Stimulated activated CD4-positive, alpha-beta T cell treated with anti-CD3 and anti-CD28 coated beads, Interleukin-1b, Interleukin-23, amount 100 ng/mL, for 1 hour (primary cell): ENCODE measurements at places on chromosomes 12 and 14.

DNA sequence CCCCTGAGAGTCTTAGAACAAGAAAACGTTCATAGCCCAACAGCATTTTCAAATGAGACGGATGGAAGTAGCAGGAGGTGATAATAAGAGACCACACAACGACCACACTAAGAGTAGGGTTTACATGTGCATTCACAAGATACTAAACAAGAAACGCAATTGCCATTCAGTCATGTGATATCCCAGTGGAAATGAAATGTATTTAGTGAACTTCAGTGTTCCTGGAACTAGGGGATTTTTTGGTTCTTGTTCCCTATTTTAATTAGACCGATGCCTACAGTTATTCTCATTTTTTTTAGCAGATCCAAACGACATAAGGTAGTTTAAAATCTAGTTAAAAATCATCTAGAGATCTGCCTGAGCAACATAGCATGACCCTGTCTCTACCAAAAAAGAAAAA lies 150.0 kb downstream of the GPR65 start:
- no peak for DNase-seq

DNA sequence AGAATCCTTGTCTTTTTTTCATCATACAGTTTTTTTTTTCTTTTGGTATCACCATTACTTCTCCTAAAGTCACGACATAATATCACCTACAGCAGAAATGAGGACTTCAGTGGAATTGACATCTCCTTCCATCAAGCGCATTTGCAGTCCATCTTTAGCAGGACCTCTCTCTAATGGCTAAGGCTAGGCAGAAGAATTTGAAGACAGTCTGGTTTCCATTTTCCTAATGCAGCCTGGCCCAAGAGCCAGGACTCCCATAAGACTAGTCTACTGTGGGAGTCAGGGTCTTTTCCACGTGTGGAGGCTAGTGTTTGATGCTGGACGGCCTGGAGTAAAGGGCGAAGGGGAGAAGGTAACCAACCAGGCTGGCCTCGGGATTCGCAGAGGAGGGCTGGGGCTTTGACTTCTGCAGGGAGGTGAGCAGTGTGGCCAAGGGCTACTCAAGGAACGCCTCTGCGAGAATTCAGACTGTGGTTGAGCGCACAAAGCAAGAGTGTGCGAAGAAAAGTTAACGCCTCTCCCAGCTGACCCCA lies 769 bp upstream of the ZNF740 start:
- no peak for DNase-seq

DNA sequence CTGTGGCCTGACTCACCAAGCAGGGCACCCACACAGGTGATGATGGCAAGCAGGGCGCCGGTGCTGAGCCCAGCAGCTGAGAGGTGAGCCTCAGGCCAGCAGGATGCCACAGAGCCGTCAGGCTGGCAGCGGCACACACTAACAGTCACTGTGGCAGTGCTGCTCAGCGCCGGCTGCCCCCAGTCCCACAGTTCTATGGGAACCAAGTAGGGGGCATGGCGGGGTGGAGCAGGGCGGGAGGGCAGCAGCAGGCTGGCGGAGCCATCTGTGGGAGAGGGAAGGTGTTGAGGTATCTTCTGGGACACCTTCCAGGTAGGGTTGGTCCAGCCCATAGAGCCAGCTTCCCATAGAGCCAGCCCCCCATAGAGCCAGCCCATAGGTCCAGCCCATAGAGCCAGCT lies 7.0 kb downstream of the PSMB11 start:
- no peak for DNase-seq

DNA sequence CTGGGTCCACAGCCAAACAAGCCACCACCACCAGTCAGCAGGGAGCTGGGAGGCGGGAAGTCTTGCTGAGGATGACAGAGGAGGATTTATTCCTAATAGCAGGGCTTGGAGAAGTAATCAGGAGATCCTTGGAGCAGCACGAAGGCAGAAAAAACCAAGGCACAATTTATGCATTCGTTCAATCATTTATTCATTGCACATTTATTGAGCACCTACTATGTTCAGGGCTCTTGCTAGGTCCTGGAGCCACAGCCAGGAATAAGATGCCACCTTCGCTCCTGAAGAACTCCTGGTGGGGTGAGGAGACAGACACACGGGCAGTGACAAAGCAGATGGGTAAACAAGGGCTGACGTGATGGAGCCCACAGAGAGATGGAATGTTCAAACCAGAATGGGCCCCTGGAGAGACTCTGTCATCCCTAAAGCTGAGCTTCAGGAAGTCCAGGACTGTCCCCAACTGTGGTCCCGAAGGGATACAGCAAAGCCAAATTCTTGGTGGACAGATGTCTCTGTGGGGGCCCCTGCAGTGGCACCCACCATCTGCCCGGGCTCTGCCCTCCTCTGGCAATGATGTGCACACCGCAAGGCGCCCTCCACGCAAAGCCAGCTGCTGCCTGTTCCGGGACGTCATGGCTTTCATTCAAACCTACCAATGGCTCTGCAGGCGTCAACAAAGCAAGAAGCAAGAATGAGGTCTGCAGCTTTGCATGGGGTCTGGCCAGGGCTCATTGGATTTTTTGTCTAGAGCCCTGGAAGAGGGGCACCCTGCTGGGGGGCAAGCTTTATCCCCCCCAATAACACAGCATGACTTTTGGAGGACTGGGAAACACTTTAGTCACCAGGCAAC lies 3.0 kb upstream of the TESC start:
- no peak for DNase-seq

DNA sequence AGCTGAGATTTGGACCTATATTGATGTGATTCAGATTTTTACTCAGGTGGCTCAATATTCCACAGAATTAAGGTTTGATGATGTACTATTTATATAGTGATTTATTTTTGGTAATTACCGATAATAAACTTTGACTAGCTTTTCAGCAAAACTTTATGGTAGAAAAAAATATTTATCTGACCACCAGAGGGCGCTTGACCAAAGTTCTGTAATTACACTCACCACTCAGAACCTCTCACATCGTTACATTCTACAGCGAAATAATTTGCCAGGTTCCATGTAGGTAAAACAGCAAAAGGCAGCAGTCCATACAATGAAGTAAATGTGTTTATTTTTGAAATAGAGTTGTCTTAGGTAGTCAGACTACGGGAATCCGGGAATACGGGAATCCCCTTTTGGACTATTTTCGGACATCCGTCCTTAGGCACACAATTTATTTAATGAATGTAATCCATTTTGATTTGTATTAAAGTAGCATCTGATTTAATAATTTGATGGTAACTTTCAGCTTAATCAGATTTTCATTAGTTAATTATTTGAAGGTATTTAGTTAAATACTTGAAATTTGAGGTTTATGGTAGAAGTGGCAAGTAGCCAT lies 143.0 kb upstream of the DDHD1 start:
- no peak for DNase-seq

DNA sequence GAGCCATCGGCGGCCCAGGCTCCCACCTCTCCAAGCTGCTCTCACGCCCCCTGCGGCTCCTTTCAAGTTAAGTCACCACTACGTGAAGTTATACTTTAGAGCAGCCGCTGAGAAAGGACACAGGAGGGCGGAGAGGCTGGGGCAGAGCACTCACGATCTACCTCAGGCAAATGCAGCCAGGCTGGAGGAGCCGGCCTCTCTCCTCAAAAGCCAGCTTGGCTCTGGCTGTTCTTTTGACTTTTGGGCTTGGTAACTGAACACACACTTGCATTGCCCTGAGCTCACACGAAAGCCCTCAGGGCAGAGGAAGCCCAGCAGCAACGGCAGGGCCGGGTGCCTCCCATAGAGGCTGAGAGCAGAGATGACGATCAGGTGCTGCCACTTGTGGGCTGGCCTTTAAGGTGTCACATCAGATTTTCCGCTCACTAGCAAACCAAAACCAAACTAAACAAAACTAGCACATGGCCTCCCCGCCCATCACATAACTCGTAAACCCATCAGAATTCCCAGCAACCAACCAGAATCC lies 75.2 kb downstream of the PITPNM2 start:
- peak; percentile 34 for DNase-seq

GRCh38 chr12:44021471-44021971 lies 185.6 kb downstream of the TMEM117 start:
- no peak for DNase-seq

DNA sequence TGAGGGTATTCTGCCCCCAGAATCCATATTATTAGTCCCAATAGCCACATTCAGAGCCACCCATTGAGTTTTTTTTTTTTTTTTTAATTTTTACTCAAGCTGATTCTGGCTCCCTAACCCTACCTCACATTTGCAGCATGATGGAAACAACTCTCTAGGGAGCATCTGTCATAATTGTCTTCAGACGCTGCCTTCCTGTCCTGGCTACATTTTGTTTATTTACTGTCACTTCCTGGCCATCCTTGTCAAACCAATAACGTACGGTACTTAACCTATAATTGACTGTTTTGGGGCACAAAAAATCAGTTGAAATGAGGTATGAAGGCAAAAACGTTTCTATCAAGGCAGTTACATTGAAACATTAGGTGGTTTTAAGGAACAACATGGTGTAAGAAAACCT lies 2.1 kb downstream of the GLIPR1 start:
- DNase-seq, result no peak

DNA sequence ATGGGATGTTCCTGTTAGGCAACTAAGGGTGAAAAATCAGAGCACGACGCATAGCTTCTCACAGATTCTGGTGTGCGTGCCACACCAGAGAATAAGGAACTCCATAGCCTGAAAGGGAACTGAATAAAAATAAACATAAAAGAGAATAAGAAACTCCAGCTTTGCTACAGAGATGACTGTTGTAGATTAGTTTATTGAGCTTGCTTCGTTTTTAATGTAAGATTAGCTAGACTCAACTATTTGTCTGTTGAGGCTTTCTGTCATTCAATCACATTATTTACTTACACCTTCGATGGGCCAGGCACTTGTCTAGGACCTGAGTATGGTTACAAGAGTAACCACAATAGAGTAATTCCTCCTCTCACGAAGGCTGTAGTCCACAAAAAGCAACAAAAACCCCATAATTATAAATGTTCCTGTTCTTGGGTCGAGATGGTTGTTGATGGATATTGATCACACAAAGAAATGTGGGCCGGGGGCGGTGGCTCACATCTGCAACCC lies 807 bp upstream of the ZCCHC8 start:
- no peak for DNase-seq

DNA sequence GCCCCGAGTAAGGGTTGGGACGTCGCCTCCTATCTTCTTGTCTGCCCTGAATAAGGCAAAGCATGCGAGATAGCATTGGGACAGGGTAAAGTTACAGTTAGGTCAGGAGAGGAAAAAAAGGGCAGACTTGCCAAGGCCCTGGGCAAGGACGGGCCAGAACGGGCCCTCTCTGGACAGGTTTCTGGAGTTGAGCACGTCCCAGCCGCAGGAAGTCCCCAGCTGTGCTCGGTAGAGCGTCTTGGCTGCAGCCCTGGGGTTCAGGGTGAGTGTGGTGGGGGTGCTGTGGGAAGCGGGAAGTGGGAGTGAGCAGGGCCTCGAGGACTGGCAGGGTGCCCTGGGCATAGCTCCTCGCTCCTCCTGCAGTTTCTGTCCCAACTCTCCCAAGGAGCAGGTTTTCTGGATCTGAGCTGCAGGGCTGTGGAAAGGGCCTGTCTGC lies 5.4 kb downstream of the RPS6KL1 start:
- no peak for DNase-seq

GRCh38 chr12:23039834-23040233 lies 414.9 kb downstream of the ETNK1 start:
- DNase-seq, result no peak

DNA sequence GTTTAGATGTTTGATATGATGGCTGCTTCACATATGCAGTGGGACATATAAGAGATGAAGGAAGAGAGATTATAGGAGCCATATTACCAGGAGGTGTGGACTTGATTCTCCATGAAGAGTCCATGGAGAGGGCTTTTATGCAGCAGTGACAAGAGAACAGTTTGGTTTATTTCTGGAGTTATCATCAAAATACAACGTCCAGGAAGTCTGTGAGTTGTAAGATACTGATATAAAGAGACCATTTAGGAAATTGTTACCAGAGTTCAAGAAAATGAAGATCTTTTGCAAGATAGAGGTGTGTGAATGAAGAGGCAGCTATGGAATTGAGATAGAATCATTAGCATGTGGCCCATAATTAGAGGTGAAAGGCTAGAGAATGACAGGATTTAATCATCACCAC lies 431.7 kb downstream of the NPAS3 start:
- DNase-seq, result no peak

GRCh38 chr14:39384177-39384576 lies 48.1 kb downstream of the FBXO33 start:
- DNase-seq, result no peak

GRCh38 chr14:90454041-90455000 lies 57.5 kb downstream of the CALM1 start:
- no peak for DNase-seq

GRCh38 chr14:21089877-21090193 lies 8.6 kb downstream of the ZNF219 start:
- DNase-seq, result no peak

DNA sequence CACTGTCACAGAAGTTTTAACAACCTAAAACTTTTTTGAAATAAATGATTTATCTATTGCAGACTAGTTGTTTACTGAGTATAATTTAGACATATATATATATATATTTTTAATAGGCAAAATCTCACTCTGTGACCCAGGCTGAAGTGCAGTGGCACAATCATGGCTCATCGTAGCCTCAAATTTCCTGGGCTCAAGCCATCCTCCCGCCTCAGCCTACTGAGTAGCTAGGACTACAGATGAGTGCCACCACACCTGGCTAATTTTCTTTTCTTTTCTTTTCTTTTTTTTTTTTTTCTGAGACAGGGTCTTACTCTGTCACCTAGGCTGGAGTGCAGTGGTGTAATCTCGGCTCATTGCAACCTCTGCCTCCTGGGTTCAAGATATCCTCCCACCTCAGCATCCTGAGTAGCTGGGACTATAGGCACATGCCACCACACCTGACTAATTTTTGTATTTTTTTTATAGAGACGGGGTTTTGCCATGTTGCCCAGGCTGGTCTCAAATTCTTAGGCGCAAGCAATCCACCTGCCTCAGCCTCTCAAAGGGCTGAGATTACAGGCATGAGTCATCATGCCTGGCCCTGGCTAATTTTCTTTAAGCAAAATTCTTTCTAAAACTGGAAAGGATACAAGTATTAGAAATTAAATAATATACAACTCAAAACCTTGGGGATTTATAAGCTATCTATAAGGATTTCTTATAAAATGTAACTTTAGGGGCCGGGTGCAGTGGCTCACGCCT lies 23.1 kb downstream of the EEA1 start:
- DNase-seq, result no peak

GRCh38 chr12:124531281-124531745 lies 36.1 kb downstream of the NCOR2 start:
- DNase-seq, result no peak
